Osteocyte (in vitro differentiated cells): ENCODE measurements at places on chromosomes 1 and 21. TPM values are rescaled to one million over a fixed set of nuclear protein-coding genes. Genes with fewer than 3 reads are reported as not detected.

DNA sequence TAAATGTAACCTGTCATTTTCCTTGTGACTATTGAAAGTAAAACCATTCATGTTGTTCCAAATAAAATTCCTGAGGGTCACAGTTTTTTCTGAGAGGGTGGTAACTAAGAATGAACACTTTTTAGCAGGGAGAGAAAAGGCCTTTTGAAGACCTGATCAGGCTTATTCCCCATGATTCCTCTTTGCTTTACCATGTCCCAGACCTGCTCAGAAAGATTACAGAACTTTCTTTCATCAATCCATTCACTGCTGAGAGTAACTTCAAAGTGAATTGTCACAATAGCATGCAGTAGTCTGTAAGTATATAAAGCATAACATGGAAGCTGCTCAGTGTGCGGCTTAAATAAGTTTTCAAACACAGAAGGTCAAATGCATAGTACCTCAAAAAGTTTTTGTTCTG lies 201.5 kb upstream of the COL11A1 start:
- no peaks in the 10 kb centered on the region for H3K36me3 ChIP-seq
- no peak overlapping the region for H3K4me3 ChIP-seq
- H3K4me1 ChIP-seq: peaks cover 5% of the 10 kb centered on the region
- no peak overlapping the region for H3K27ac ChIP-seq

BSND gene
- total RNA-seq: not detected in 2 replicates

DNA sequence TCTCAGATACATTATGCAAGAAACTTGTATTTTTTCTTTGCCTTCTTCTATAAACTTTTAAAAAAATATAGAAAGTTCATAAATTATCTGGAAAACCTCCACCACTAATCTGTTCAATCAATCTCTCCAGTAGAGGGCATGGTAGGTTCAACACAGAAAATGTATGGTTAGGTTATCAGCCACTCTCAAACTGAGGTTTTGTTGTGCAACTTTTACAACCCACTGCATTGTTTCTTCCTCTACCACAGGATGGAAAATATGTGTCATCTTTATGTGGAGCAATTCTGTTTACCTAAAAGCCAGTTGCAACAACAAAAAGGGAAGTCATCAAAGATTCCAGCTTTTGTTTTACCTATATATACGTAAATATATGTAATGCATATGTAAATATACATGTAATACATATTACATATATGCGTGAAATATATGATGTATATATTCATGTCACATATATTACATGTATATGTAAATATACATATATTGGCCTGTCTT lies 3.0 kb upstream of the RGS2 start:
- H3K27ac ChIP-seq: no peak overlapping the region
- H3K27me3 ChIP-seq: no peaks in the 10 kb centered on the region
- peaks cover 37% of the 10 kb centered on the region for H3K4me1 ChIP-seq
- no peaks in the 10 kb centered on the region for H3K36me3 ChIP-seq
- DNase-seq: no peak

GRCh38 chr1:203282720-203283542 lies 22.4 kb upstream of the BTG2 start:
- no peaks in the 10 kb centered on the region for H3K27me3 ChIP-seq
- peaks cover 36% of the 10 kb centered on the region for H3K4me1 ChIP-seq
- H3K36me3 ChIP-seq: no peaks in the 10 kb centered on the region
- no peak overlapping the region for H3K27ac ChIP-seq

GRCh38 chr21:27021046-27021445 lies 54.2 kb upstream of the ADAMTS5 start:
- H3K4me3 ChIP-seq: no peak overlapping the region
- no peaks in the 10 kb centered on the region for H3K36me3 ChIP-seq
- DNase-seq: no peak
- no peak overlapping the region for H3K27ac ChIP-seq
- H3K27me3 ChIP-seq: no peaks in the 10 kb centered on the region
- H3K4me1 ChIP-seq: peaks cover 29% of the 10 kb centered on the region

NEGR1 gene
- 5.0 and 7.6 TPM in 2 replicates for total RNA-seq

IPP gene
- total RNA-seq: 21.9 and 24.9 TPM in 2 replicates

DYRK3 gene
- total RNA-seq: 1.7 and 2.1 TPM in 2 replicates

SH3D21 gene
- total RNA-seq: 5.1 and 6.4 TPM in 2 replicates

ATG4C gene
- total RNA-seq: 6.6 and 10.5 TPM in 2 replicates

PADI3 gene
- 0.39 and 0.73 TPM in 2 replicates for total RNA-seq
